ENCODE measurements at places on chromosomes 4 and X.

- DNase-seq: no peak
Observed at GRCh38 chr4:173490256-173490655, 39.8 kb downstream of the HAND2 start.

DNA sequence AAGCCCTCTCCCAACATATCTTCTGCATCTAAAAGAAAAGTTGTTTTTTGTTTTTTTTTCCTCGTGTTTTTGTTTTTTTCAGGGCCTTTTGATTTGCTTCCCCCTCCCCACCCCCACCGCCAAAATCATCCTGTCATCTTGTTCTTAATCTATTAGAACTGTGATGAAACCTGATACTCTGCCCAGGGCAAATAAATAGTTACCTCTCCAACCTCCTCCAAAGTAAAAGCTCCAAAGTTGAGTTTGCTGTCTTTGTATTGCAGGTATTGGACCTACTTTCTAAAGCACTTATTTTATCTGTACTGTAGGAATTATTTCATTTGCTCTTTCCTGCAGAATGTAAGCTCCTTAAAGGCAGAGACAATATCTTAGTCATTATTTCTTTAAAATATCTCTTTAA is 172.9 kb downstream of the SOWAHB start:
- DNase-seq: no peak

DNA sequence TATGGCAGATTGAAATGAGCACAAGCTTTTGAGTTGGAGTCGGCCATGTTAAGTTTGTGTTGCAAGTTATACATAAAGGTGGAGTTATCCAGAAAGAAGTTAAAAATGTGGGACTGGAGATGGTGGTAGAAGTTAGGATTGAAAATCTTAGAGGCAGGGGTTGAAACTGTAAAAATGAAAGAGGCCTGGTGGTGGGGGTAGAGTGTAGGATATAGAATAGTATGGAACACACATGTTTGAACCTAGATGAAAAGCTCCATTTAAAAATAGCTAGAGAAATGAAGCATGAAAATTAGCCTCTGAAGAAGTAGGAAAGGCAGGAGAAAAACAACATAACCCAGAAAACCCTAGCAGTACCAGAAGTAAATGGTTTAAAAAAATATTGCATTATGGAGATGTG is 131.8 kb upstream of the ENPEP start:
- DNase-seq: no peak

GRCh38 chrX:68599256-68600152 is 48.0 kb upstream of the STARD8 start:
- DNase-seq: no peak

DNA sequence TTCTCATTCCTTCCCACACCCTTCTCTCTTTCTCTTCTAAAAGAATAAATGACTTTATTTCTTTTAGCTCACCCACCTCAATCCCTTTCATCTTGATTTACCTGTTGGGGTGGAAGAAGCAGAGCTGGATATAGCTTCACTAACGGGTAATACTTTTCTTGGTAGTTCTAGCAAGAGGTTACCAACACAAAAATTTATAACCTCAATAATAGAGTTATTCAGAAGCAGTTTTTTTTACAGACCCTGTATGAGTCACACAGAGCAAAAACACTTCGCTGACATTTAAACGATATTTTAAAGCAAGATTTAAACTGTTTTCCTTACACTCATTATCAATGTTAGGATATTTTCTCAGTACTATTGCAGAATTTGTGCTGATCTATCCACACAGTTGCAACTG is 42.4 kb downstream of the CBLL2 start:
- no peak for DNase-seq

DNA sequence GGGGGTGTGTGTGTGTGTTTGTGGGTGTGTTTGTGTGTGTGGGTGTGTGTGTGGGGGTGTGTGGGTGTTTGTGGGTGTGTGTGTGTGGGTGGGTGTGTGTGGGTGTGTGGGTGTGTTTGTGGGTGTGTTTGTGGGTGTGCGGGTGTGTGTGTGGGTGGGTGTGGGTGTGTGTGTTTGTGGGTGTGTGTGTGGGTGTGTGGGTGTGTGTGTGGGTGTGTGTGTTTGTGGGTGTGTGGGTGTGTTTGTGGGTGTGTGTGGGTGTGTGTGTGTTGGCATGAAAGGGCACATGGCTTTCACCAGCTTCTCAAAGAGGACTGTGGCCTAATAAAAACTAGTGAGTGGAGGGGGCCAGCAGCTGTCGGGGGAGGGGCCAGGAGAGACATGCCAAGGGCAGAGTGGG is 25.3 kb upstream of the ZNF185 start:
- DNase-seq: no peak
